ENCODE measurements at places on chromosomes 3 and 15.

- DNase-seq: no peak
Measured at GRCh38 chr3:69099576-69099975, 14.8 kb downstream of the ARL6IP5 start.

GRCh38 chr3:136712941-136713340 lies 39.2 kb downstream of the STAG1 start:
- DNase-seq: no peak

DNA sequence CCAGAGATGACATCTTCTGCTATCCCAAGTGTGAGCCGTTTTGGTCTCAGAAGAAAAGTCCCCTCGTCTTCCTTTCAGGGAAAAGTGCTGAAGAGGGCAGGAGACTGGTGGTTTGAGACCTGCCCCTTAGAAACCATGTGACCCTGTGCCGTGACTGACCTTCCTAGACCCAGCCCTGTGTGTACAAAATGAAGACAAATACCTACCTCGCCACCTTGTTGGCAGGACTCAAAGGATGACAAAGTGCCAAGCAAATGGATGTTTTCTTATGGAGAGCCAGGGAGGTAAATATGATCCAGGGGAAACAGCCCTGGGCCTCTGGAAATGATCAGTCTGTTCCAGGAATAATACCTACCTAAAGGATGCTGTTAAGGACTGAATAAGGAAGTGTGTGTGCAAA lies 41.3 kb downstream of the FAM174B start:
- no peak for DNase-seq

DNA sequence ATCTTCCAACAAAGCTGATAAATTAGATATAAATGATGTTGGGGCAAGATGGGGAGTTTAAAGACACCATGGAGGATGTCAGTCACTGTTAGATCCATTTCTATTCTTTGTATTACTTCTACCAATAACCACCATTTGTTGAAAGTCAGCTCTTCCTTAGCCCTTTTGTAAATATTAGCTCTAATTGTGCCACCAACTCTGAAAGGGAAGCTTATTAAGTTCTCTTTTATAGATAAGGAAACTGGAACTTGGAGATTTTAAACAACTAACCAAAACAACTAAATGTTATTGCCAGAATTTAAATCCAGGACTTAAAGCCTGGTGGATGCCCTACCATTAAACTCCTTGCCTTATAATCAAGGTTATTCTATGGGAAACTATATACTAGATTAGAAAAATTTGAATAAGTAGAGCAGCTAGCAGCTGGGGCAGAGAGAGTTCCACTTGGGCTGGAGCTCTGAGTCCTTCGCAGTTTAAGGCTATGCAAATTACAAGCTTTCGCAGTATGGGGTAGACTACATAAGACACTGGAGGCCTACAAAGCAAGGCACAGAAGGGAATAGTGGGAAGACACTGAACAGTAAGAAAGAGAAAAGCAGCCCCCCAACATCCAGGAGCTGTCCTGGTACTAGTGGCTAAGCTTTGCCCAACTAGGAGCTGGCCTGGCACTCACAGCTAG lies 52.6 kb downstream of the TM4SF18 start:
- no peak for DNase-seq

DNA sequence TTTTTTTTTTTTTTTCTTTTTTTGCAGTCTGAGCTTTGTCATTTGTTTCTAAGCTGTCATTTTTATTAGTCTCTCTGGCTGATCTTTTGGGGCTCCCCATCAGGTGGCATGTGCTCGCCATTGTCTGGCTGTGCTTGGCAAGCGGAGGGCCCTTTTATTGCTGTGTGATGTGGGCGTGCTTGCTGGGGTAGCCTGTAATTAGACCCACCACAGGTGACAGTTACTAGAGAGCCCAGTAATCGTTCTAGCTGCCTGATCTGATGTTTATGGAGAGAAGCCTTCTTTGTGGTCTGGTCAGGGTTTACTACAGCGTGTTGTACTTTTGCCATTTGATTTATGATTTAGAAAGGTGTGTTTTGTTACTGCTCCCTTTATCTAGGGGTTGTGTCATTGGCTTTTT lies 179.9 kb downstream of the MCTP2 start:
- DNase-seq: no peak
